Lung microvascular endothelial cell (primary cell): ENCODE measurements at places on chromosomes 5 and 9. TPM values are rescaled to one million over a fixed set of nuclear protein-coding genes. Genes with fewer than 3 reads are reported as not detected.

NEUROG1 gene
- not detected in 2 replicates for total RNA-seq

RORB gene
- not detected in 2 replicates for total RNA-seq

FIBCD1 gene
- total RNA-seq, result not detected in 2 replicates

KCTD16 gene
- under 0.01 TPM in 2 replicates for total RNA-seq

IFNA13 gene
- total RNA-seq, result not detected in 2 replicates

AGXT2 gene
- total RNA-seq, result not detected in 2 replicates

TXNDC8 gene
- not detected in 2 replicates for total RNA-seq

IFNK gene
- total RNA-seq, result not detected in 2 replicates

STING1 gene
- 18.7 and 51.9 TPM in 2 replicates for total RNA-seq

SLC36A3 gene
- total RNA-seq, result not detected in 2 replicates

CDKN2A gene
- 0.60 and 13.3 TPM in 2 replicates for total RNA-seq

SLC1A3 gene
- 0.22 TPM in 1 of 2 replicates, not detected in the other for total RNA-seq

PCDHA4 gene
- total RNA-seq, result under 0.01 TPM in 2 replicates

PDLIM4 gene
- 18.3 and 24.6 TPM in 2 replicates for total RNA-seq

LHX3 gene
- not detected in 2 replicates for total RNA-seq

ZNF658 gene
- total RNA-seq, result 4.2 and 7.4 TPM in 2 replicates

EXOSC3 gene
- 19.6 and 28.6 TPM in 2 replicates for total RNA-seq

MAMDC2 gene
- total RNA-seq, result 0.79 and 2.6 TPM in 2 replicates

TRIP13 gene
- total RNA-seq, result 3.0 and 13.3 TPM in 2 replicates

DRD1 gene
- not detected in 2 replicates for total RNA-seq

FOXD4L4 gene
- total RNA-seq, result under 0.01 TPM in 2 replicates

FGFR4 gene
- total RNA-seq, result 0.87 and 4.2 TPM in 2 replicates

TLR4 gene
- 116 and 187 TPM in 2 replicates for total RNA-seq

ACTBL2 gene
- total RNA-seq, result under 0.01 TPM in 1 of 2 replicates, not detected in the other

PCDHA6 gene
- 0.20 and 0.22 TPM in 2 replicates for total RNA-seq

PTGES gene
- total RNA-seq, result 0.40 and 0.44 TPM in 2 replicates

TAS2R1 gene
- total RNA-seq, result not detected in 2 replicates

DBH gene
- not detected in 2 replicates for total RNA-seq

ITK gene
- not detected in 2 replicates for total RNA-seq

NRARP gene
- 18.7 and 28.3 TPM in 2 replicates for total RNA-seq
